A172 (cell line): ENCODE measurements at places on chromosomes 3 and 15. TPM values are rescaled to one million over a fixed set of nuclear protein-coding genes. Genes with fewer than 3 reads are reported as not detected.
A peak's percentile ranks its signal among the peaks of the same experiment; 100 is the strongest.

Gene RBSN
- 23.3 and 29.0 TPM in 2 replicates for total RNA-seq

GRCh38 chr3:73665286-73665685 lies 40.5 kb upstream of the PDZRN3 start:
- no peak for DNase-seq

DNA sequence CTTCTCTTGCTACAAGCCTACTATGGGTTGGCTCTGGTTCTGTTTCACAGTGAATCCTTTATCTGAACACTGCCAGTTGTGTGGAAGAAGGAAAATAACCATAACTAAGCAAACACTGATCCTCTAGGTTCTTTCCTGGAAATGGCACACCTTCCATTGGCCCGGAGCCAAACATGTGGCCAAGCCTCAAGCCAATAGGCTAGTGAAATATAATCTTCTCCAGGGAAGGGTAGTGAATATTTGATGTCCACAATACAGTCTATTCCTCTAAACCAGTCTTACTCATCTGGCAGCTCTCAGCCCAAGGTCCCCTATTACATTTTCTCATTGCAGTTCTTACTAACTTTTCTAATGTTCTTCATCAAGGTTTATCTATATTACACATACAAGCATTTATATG lies 921.3 kb downstream of the TUSC7 start:
- DNase-seq, result no peak

Gene FGD5
- total RNA-seq, result not detected in 2 replicates

GRCh38 chr3:178308771-178309170 lies 227.5 kb upstream of the KCNMB2 start:
- no peak for DNase-seq

Gene ANKUB1
- total RNA-seq, result not detected in 2 replicates

DNA sequence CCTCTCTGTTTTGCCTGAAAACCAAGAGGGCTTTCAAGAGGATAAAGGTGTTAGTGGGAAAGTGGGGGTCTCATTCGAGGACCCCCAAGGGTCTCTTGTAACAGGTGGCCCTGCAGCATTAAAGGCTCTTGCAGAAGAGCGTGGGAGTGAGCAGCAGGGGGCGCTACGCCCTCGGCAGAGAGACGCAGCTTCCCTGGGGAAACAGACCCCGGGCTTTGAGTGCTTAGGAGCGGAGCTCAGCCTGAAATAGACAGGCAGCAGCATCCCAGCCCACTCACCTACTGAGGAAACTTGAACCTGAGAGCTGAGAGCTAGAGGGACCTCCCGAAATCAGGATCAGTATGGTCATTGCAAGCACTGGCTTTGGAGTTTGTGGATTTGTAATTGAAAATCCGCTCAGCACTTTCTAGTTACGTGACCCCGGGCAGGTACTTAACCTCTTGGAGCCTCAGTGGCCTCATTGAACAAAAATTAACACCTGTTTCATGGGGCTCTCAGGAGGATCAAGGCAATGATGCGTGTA lies 25.7 kb downstream of the RPLP1 start:
- no peak for DNase-seq

- no peak for DNase-seq
Observed at GRCh38 chr3:48991851-48992545, 2.0 kb downstream of the P4HTM start.

DNA sequence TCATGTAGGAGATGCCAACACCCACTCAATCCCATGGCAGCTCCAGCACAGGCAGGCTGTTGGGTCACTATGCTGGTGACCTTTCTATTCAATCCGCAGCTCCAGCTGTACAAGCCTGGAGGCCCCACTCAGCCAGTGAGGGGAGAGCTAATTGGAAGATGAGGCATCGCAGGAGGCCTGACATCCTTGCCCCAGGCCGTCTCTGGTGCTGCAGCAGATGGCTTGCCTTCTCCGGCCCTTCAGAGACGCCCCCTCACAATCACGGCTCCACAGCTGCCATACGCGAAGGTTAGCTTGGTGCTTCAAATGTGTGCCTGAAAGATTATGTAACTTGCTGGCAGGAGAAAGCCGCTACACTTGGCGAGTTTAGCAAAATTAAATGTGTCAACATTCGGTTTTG lies 104.2 kb upstream of the CLSTN2 start:
- no peak for DNase-seq

DNA sequence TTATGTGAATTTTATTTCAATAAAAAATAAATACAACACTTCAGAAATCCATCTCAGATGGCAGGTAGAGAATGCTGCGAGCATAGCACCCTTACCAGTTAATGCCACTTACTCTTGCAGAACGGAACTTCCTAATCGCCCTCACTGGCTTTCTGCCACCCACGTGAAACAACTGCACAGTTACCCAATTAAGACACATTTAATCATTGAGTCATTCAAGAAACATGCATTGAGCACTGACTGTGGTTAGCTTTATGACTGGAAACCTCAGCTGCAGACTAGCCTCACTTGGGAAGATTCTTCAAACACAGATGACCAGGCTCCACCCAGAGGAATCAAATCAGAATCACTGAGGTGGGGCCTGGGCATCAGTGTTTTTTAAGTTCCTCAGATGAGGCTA lies 5.6 kb upstream of the MFGE8 start:
- DNase-seq, result peak; percentile 99

GRCh38 chr3:59440285-59441028 lies 390.6 kb upstream of the CFAP20DC start:
- DNase-seq, result no peak

GRCh38 chr3:71429597-71429988 lies 153.9 kb downstream of the FOXP1 start:
- DNase-seq, result no peak

GRCh38 chr3:164460851-164461250 lies 617.4 kb downstream of the SI start:
- peak; percentile 21 for DNase-seq

Gene ZNF774
- total RNA-seq, result 1.8 and 8.3 TPM in 2 replicates

DNA sequence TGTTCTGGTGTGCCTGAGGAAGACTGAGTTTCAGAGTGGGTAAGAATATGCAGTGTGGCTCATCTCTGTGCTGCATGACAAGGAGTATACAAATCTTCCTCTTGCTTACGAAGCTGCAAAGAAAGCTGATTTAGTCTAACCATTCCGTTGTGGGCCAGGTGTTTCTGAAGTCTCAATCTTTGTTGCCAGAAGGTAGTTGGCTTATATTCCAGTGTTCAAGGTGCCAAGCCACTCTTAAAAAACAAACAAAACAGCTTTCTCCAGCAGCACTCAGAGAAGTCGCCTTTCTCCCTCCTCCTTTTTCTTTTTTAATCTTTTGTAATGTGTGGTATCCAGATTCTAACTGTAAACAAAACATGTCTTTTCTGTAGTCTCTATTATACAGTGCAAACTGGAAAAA lies 872.4 kb downstream of the NAALADL2 start:
- DNase-seq, result no peak

Gene ZDHHC19
- total RNA-seq, result not detected in 2 replicates

GRCh38 chr3:50294492-50295403 lies 2.5 kb upstream of the IFRD2 start:
- no peak for DNase-seq

- DNase-seq, result no peak
Observed at GRCh38 chr15:38516626-38517025, 48.0 kb downstream of the RASGRP1 start.

DNA sequence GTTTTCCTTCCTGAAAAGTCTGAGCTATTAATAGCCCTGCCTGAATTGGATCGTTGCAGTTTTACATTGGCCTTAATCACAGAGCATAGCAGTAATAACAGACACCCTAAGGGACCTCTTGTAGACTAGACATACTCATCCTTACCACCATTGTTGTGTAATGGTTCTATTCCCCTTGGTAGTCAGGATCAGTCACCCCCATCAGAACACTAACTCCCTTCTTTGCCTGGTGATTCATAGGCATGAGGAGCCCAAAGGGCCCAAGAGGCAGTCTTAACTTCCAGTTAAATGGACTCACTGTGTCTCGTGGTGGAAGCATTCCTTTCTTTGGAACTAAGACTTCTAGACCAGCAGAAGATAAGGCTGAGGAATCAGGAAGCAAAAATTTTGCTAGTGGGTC lies 20.2 kb downstream of the CGGBP1 start:
- DNase-seq, result no peak

Gene ATP13A4
- total RNA-seq, result not detected in 2 replicates

Gene CCPG1
- total RNA-seq, result 61.1 and 91.3 TPM in 2 replicates

DNA sequence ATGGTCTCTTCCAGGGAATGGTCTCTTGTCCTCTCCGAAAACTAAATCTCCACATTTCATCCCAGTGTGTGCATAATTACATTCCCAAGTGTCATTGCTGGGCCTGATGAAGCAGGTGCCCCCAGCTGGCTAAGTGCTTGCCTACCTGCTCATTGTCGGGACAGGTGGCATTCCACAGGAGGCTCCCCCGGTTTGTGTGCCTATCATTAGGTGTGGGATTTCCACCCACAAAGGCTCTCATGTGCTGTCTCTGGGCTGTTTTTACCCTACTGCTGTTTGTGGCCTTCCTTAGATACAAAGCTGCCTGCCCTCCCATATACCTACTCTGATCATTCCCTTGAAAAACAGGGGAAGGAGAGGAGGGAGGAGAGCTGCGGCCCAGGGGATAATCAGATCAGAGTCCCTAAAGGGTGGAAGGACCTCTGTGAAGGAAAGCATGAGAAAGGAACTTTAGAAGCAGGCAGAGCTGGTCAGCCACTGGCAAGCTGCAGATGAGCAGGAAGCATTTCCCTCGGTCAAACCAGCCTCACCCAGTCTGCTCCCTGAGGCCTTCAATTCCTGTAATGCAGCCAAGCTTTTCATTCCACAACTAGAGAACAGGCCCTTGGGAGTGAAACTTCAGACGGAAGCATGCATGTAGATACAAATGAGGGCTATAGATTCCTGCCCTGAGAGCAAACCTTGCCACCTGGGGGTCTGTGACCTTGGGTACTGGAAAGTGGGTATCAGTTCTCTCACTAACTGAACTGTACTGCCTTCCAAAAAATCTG lies 60.7 kb upstream of the HEG1 start:
- DNase-seq, result peak; percentile 93

- no peak for DNase-seq
Observed at GRCh38 chr3:128426128-128426921, 40.4 kb downstream of the DNAJB8 start.

DNA sequence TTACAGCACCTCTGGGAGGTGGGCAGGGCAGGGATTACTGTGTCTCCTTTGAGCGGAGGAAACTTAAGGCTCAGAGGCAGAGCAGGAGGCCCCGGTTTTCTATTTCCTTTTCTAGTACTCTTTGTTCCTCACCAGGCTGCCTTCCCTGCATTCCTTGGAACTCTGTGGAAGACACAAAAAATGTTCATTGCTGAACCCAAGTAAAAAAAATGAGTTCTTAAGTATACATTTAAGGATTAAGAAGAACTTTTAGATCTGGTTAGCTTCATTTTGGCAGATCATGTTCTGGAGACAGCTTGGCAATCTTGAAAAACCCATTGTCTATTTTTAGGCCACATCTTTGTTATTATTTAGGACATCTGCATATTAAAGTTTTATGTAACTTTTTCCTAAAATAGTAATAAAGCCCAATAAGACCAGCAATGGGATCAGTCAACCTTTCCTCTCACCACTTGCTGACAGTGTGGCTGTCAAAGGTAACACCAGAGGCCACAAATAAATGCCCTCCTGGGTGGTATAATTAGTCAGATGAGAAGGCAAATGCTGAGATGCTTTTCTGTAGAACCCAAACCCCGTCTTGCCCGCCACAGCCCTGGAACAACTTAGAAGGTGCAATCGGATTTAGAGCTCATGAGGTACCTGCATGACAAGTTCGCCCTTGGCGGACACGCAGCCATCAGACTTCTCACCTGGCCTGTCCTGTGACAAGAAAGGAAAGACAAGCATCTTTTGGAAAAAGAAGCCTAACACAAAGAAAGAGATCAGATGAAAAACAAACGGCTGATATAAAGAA lies 97.2 kb downstream of the DGKG start:
- DNase-seq, result no peak

GRCh38 chr3:20809356-20809755 lies 623.4 kb upstream of the SGO1 start:
- no peak for DNase-seq

GRCh38 chr15:31387479-31388118 lies 61.0 kb downstream of the KLF13 start:
- peak; percentile 34 for DNase-seq

Gene PLXNB1
- 24.9 and 66.5 TPM in 2 replicates for total RNA-seq

GRCh38 chr3:191019855-191020254 lies 157.4 kb upstream of the GMNC start:
- DNase-seq, result no peak

GRCh38 chr3:65963787-65964677 lies 74.7 kb downstream of the MAGI1 start:
- DNase-seq, result peak; percentile 91

Gene DZIP1L
- total RNA-seq, result 10.7 and 14.4 TPM in 2 replicates

- no peak for DNase-seq
Observed at GRCh38 chr15:58115692-58116091, 22.5 kb upstream of the AQP9 start.

DNA sequence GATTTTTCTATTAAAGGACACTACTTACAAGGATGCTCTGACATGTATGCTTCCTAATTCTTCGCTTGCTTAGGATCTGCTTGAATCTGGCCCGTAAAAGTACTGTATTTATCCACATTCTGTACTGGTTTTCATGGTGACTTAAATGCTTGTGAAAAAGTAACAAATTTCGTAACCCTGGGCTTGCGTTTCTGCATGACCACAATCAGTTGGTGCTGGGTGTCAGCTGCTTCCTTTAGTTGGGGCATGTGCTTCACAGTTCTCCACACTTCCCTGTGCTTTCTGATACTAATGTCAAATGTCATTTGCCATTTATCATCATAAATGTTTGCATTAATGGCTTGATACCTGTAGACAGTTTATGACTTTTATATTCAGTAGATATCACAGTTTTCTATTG lies 218.4 kb upstream of the MLF1 start:
- no peak for DNase-seq

- no peak for DNase-seq
Observed at GRCh38 chr3:133853925-133854227, 41.8 kb downstream of the RAB6B start.

- peak; percentile 72 for DNase-seq
Observed at GRCh38 chr3:172836390-172836997, 86.0 kb downstream of the ECT2 start.

Gene CHDH
- total RNA-seq, result 0.55 and 0.67 TPM in 2 replicates

Gene CASR
- not detected in 2 replicates for total RNA-seq

- DNase-seq, result peak; percentile 26
Observed at GRCh38 chr3:8713901-8714759, 19.5 kb upstream of the CAV3 start.

- DNase-seq, result no peak
Observed at GRCh38 chr3:31615071-31615875, 82.5 kb downstream of the STT3B start.
